ENCODE measurements at places on chromosomes 1 and 21. TPM values are rescaled to one million over a fixed set of nuclear protein-coding genes. Genes with fewer than 3 reads are reported as not detected.

The PYCR2 gene
- total RNA-seq, result 57.3 TPM

The CELA2A gene
- total RNA-seq, result not detected

The C1orf87 gene
- not detected for total RNA-seq

The CFHR2 gene
- not detected for total RNA-seq

The IL20 gene
- total RNA-seq, result not detected

The KRTAP7-1 gene
- not detected for total RNA-seq

The SPATA6 gene
- 1.9 TPM for total RNA-seq

The VSIG8 gene
- not detected for total RNA-seq

The DCST1 gene
- not detected for total RNA-seq

The TCHH gene
- 0.31 TPM for total RNA-seq

The DOCK7 gene
- 12.1 TPM for total RNA-seq

The CAMK1G gene
- 0.20 TPM for total RNA-seq

The PTPN7 gene
- not detected for total RNA-seq

The NID1 gene
- total RNA-seq, result 8.0 TPM

The SPRR2E gene
- not detected for total RNA-seq

The IL10 gene
- not detected for total RNA-seq

The CYP4Z1 gene
- total RNA-seq, result not detected

The DSCAM gene
- not detected for total RNA-seq

The GUCA2A gene
- total RNA-seq, result not detected

The FLG gene
- 0.01 TPM for total RNA-seq

The GPA33 gene
- total RNA-seq, result not detected

The ZBTB21 gene
- total RNA-seq, result 6.4 TPM

The FGR gene
- not detected for total RNA-seq

The MUL1 gene
- 45.2 TPM for total RNA-seq

The KRTAP12-2 gene
- total RNA-seq, result not detected

The AKNAD1 gene
- 1.6 TPM for total RNA-seq
